Right renal cortex interstitium (tissue), 3 donors: ENCODE measurements at places on chromosomes 1 and 21.

GRCh38 chr1:12678350-12678749 is 34.5 kb downstream of the AADACL4 start:
- no peak for DNase-seq

DNA sequence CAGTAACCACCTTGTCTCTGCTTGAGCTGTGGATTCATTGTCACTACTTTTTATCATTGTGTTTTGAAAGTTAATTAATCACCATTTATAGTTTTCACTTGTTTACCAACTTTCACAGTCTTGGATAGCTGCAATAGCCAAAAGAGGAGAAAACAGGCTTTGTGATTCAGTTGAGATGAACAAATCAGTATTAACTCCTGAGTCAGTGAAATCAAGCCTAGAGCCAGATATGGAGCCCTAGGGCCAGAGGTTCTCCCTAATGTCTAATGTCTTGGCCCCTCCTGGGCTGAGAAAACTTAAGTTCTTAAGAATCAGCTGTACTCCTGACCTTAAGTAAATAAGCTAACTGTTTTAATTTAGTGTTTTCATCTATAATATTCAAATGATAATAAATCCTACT is 228.8 kb downstream of the DNM3 start:
- no peak for DNase-seq

GRCh38 chr1:210776712-210777111 is 357.2 kb downstream of the KCNH1 start:
- DNase-seq = no peak

DNA sequence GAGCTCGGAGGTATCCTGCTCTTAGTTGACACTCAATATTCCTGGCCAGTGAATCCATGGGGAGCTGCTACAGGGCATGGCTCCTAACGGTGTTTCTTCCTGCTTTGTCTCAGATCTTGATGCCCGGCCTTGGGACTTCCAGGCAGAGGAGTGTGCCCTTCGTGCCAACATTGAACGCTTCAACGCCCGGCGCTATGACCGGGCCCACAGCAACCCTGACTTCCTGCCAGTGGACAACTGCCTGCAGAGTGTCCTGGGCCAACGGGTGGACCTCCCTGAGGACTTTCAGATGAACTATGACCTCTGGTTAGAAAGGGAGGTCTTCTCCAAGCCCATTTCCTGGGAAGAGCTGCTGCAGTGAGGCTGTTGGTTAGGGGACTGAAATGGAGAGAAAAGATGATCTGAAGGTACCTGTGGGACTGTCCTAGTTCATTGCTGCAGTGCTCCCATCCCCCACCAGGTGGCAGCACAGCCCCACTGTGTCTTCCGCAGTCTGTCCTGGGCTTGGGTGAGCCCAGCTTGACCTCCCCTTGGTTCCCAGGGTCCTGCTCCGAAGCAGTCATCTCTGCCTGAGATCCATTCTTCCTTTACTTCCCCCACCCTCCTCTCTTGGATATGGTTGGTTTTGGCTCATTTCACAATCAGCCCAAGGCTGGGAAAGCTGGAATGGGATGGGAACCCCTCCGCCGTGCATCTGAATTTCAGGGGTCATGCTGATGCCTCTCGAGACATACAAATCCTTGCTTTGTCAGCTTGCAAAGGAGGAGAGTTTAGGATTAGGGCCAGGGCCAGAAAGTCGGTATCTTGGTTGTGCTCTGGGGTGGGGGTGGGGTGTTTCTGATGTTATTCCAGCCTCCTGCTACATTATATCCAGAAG is 16.7 kb downstream of the ALX3 start:
- no peak for DNase-seq

DNA sequence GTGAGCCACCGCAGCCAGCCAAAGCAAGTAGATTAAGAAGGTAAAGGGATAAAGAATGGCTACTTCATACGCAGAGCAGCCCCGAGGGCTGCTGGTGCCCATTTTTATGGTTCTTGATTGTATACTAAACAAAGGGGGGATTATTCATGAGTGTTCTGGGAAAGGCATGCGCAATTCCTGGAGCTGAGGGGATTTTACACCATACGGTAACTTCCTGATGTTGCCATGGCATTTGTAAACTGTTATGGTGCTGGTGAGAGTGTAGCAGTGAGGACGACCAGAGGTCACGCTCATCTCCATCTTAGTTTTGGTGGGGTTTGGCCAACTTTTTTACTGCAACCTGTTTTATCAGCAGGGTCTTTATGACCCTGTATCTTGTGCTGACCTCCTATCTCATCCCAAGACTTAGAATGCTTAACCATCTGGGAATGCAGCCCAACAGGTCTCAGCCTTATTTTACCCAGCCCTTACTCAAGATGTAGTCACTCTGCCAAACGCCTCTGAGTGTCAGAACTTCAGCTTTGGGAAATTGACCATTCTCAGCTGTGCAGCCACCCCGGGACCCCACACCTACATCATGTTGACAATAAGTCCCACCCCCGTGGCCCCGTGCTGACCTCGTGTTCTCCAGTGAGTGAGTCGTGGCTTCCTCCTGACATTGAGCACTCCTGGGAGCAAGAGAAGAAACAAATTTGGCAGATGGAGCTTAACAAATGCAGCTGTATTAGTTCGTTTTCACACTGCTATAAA is 149.4 kb upstream of the COL6A1 start:
- no peak for DNase-seq

- no peak for DNase-seq
These were observed 12.5 kb upstream of the OLFML2B start for GRCh38 chr1:162036163-162036562.

DNA sequence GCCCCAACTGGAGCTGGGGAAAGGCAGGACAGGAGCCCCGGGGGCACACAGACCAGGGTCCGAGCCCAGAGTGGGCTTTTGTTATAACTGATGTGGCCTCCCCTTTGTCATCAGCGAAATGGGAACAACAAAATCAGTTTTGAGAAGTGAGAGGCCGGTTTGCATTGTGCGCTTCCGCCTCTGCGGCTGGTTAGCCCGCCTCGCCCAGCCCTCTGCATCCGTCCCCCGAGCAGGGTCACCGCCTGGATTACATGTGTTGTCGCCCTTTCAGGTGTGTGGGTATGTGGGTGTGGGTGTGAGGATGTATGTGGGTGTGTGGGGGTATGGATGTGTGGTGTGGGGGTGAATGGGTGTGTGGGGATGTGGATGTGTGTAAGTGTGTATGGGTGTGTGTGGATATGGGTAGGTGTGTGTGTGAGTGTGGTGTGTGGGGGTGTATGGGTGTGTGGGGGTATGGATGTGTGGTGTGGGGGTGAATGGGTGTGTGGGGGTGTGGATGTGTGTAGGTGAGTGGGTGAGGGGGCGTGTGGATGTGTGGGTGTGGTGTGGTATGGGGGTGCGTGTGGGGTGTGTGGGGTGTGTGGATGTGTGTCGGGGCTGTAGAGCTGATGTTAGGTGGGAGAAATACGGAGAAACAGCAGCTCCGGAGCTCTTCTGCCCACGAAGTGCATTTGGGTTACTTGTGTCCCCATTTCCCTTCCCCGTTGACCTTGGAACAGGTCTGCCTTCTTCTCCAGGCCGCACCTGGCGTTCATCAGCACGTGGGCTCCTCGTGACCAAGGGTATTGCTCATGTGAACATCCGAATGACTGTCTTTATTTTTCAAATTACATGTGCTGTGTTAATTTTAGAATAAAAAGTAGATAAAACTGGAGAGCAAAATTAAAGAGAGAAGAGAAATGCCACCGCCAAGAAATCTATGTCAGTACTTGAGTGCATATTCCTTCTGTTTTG is 67.6 kb downstream of the FHAD1 start:
- no peak for DNase-seq

DNA sequence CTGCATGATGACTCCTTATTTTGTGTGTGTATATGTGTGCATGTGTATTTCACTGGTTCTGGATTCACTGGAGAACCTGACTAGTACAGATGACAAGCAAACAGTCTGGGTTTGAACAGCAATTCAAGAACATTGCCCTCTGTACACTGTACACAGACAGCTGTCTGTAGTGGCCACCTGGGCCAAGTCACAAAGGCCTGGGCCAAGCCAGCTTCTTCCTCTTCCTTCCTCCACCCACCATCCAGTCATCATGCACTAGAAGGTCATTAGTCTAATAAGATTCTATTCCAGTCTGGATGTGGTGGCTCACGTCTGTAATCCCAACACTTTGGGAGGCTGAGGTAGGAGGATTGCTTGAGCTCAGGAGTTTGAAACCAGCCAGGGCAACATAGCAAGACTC is 155.9 kb downstream of the ELAVL4 start:
- DNase-seq = no peak

- DNase-seq = no peak
These were observed 261.4 kb upstream of the USP25 start for GRCh38 chr21:15468368-15468767.

DNA sequence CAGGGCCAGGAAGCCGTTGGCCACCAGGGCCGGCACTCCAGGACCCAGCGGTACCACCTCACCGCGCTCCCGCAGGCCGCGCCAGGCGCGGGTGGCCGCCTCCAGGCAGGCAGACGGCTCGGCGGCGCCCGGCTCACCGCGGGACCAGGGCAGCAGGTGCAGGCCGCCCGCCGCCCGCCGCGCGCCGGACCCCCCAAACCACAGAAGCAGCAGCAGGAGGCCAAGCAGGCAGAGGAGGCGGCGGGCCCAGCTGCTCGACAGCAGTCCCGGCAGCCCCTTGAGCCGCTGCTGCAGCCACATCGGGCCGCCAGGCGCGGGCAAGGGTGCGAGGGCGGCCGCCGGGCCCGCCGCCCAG is 312 bp downstream of the KIAA2013 start:
- no peak for DNase-seq

- DNase-seq = no peak
These were observed 35.9 kb downstream of the SLC19A1 start for GRCh38 chr21:45506241-45506817.

GRCh38 chr1:8627728-8628127 is 189.7 kb downstream of the RERE start:
- DNase-seq = no peak

- DNase-seq = no peak
These were observed 78.5 kb upstream of the CAMK1G start for GRCh38 chr1:209505044-209505443.

GRCh38 chr1:227548119-227548397 is 15.3 kb upstream of the ZNF678 start:
- no peak for DNase-seq

GRCh38 chr1:69513601-69514000 is 54.1 kb upstream of the LRRC7 start:
- no peak for DNase-seq

DNA sequence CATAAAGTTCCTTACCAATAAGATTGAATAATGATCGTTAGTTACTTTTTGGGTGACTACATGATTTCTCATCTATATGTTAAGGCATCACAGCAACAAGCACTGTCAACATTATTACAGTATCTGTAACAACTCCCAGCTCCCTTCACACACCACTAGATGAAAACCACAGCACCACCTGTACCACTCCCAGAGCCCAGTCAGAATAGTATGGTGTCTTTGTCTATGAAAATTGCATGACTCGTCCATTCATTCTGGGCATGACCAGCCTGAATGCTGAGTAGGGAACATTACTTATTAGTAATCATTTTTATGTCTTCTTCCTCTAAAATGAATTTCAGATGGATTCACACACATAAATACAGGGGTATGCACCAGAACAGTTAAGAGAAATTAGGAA is 7.0 kb downstream of the OLFML2B start:
- no peak for DNase-seq

GRCh38 chr1:30809514-30810263 is 52.1 kb upstream of the LAPTM5 start:
- no peak for DNase-seq
